ENCODE measurements at places on chromosomes 7 and 10.

- DNase-seq = no peak
These were observed 112.4 kb upstream of the JAZF1 start for GRCh38 chr7:28292834-28293526.

- no peak for DNase-seq
These were observed 1167.7 kb downstream of the XPNPEP1 start for GRCh38 chr10:108755646-108756045.

DNA sequence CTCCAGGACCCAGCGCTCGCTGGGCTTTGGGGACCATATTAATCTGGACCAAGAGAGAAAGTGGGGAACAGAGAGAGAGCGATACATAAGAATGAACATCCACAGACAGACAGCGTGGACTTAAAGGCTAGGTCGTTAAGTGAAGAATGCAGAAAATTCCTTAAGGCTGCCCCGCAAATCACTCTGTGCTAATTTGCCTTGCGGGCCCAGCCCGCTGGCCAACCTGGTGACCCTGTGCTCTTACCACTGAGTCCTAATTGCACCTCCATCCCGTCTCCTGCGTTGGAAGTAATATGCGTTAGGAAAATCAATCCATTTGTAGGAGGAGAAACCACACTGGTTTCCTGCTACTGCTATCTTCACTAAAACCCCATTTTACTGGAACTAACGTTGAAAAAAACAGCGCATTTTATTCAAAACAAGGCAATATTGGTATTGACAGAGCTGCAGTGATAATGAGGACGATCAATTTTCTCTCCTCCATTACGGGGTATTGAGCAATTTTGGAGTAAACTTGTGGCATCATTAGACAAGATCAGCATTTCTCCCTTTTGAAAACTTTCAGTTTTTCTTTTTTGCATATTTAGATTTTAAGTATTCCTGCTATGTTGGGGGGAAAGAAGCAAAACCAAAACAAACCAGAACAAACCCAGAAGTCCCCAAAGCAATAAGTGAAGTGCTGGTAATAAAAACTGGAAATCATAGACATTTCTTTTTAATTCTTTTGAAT is 85.2 kb downstream of the WDFY4 start:
- no peak for DNase-seq

- DNase-seq = no peak
These were observed 27.4 kb downstream of the AKR1C8 start for GRCh38 chr10:5157501-5157900.

- no peak for DNase-seq
These were observed 93.7 kb downstream of the FZD1 start for GRCh38 chr7:91357901-91358300.

DNA sequence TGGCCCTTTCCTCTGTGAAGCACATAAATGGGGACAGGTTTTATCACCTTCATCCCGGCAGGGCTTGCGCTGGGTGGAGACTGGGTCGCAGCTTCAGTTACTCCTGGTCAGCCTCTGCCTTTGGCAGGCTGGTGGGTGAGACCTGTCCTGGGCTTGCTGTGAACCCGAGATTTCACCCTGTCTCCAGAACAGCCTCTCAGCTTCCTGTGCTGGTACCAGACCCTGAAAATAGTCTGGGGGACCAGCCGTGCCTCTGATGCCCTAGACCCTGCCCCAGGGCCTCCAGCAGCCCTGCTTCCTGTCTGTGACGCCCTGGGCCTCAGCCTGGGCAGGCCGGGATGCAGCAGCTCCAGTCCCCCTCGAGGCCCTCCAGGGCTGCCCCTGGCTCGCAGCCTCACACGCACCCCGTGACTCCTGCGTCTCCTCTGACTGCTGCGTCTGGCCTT is 13.2 kb upstream of the PWWP2B start:
- DNase-seq = no peak

DNA sequence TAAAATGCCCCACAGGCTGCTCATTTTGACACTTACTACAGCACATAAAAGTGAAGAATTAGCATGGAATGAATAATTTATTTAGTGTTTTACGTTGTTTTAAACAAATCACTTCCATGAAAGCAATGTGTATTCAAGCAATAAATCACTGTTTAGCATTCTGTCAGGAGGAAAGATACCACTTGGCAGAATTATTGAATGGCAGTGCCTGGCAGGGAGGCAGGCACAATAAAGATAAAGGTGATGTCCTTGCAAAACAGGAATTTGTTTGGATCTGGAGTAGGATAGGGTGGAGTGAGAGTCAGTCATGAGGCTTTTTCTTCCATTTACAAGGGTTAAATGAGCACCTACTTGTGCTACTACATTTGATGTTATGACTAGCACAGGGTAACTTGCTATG is 190.8 kb downstream of the SORCS1 start:
- no peak for DNase-seq

DNA sequence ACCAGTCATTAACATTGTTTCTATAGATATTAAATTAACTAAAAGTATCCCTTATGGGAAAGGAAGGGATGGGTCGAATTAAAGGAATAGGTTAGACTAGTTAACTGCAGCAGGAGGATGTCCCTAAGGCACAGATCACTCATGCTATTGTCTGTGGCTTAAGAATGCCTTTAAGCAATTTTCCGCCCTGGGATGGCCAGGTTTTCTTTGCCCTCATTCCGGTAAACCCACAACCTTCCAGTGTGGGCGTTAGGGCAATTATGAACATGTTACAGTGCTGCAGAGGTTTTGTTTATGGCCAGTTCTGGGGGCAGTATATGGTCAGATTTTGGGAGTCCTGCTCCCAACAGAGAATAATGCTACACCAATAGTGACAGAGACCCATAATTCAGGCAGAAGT is 139.3 kb upstream of the CDK13 start:
- no peak for DNase-seq

- no peak for DNase-seq
These were observed 41.2 kb downstream of the SPAG6 start for GRCh38 chr10:22386503-22386902.

DNA sequence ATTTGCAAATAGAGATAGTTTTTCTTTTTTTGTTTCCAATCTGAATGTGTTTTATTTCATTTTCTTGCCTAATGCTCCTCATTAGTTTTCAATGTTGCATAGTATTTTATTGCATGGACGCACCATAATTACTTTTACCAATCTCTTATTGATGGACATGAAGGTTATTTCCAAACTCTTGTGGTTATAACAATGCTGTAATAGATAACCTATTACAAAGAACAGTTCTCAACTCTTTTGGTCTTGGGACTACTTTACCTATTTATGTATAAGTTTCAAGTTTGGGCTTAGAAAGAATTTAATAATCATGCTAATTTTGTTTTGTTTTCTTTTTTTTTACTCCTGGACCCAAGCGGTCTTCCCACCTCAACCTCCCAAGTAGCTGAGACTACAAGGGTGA is 7.0 kb downstream of the SHLD2 start:
- no peak for DNase-seq

DNA sequence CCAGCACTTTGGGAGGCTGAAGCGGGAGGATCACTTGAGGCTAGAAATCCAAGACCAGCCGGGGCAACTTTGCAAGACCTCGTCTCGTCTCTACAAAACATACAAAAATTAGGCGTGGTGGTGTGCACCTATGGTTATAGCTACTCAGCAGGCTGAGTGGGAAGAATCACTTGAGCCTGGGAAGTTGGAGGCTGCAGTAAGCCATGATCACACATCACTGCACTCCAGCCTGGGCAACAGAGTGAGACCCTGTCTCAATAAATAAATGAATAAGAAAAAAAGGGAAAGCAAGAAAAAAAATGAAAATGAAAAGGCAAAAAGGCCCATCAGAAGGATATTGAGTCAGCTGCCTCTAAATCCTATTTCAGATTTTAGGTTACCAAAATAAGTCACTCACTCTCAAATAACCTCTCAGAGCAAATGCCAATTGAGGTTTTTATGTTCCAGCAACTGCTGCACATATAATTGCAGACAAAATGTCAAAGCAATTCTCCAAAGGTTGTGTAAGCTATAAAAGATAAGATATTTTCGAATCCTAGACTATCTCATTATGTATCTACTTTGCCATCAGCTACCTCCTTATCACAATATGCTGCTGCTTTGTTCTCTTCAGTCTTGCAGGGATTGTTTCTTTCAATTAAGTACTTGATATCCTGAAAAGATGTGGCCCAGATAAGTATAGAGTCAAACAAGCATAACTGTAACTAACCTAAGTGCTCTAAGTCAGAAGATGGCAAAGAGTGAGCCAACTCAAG is 4.7 kb downstream of the BAZ1B start:
- DNase-seq = no peak

DNA sequence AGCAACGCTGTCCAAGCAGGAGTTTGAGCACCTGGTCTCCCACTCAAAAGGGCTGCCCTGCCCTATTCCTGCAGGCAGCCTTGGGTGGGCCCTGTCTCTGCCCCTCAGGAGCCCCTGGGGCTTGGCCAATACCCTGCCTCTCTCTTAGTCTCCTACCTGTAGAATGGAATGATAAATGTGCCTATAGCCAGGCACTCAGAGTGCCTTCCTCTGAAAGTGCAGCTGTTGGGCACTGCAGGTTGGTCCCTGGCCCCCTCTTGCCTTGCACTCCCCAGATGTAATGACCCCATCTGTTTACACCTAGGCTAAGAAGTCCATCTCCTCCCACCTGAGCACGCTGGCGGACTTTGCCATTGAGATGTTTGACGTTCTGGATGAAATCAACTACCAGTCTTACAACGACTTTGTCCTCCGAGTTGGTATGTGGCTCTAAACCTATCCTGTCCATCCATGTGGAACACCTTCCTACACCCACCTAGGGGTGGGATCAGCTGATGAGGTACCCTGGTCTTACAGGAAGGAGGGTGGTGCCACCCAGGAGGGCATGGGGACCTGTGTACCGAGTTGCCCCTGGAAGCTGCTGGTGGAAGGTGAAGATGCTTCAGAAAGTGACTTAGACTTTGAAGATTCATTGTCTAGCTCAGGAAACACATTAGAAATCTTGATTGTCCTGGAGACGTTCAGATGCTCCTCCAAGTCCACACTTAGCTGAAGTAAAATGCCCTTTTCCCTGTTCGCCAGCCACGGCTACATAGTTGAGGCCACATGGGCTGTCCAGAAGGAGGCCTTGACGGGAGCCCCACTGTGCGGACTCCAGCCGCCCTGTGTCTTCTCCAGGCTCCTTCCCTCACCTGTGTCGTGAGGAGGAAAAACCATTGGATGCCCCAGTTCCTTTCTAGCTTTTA is 134.1 kb downstream of the ADCY1 start:
- no peak for DNase-seq

DNA sequence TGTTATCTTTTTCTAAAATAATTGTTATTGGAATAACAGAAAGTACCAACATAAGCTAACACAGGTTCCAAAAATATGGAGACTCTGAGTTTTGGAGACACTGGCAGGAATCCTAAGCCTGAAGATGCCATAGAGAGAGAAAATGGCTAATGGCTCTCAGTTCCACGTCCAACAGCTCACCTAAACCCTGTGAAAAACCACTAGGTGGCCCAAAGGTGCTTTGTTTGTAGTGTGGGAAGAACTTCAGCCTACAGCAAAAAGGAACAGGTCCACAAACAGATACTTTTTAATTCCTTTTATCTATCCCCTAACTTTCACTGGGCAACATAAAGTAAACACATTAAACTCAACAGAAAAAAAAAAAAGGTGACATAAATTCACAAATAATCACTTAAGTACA is 272.3 kb downstream of the SEMA3D start:
- DNase-seq = no peak

DNA sequence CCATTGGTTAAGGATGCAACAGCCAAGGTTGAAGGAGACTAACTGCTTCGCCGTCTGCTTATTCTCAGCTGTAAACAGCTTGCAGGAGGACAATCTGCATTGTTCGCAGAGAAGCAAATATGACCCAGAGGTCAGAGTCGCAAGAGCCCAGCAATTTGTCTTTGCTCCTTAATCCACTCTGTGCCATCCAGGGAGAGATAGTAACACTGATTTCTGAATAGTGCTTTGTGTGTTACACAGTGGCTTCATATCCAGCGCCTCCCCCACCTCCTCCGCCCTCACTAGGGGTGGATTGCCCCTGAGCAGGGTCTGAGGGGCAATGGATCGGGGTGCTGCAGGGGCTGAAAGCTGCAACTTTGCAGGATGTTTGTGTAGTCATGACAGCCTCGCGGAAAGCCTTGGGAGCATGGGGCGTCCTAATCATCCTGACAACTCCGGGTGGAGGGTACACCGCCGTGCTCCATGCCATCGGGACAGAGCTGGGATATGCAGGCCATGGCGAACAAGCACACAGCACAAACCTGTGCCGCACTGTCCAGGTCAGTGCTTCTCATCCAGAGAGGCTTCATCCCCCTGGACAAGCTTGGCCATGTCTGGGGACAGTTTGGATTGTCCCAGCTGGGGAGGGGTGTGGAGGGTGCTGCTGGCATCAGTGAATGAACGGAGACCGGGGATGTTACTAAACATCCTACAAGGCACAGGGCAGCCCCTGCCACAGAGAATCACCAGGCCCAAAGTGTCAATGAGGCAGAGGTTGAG is 103.1 kb upstream of the INSIG1 start:
- DNase-seq = no peak

DNA sequence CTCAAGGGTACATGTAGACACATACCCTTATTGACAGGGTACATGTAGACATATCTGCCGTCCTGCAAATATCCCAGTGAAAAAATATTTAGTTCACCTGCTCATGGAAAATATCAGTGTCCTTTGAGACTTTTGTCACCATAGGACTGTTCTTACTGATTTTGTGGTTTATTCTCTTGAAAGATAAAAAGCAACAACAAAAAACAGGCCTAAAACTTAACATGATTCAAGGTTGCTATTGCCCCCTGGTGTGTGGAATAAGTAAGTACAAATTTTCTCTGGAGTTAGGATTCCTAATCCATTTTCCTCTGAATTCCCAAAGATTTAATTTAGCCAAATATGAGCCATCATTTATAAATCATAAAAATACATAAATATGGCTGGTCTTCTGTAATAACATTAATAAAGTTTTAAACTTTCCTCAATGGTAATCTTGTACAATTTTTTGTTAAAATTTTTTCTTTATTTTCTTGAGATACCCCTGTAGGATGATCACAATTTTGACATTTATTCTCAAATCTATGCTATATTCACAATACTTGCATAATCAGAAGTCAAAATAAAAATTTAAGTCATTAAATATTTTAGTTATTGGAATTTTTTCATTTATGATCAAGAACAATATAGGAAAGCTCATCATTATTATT is 741.4 kb upstream of the POT1 start:
- no peak for DNase-seq

DNA sequence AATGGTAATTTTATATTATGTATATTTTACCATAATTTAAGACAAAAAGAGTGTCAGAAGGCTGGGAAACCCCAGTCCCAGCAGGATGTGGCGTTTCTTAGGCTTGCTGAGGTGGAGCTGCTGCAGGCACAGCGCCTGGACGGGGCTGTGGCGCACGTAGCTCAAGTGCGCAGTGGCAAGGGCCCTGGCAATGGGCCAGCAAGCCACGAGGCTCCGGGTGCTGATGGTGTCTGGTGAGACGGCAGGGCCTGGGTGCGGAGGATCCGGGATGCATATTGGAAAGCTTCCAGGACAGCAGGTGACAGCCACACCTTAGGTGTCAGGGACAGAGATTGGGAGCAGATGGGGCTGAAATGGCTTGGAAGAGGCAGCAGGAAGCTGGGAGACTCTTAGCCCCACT is 37.2 kb downstream of the CLEC2L start:
- peak; percentile 91 for DNase-seq

- DNase-seq = no peak
These were observed 19.0 kb downstream of the RBM48 start for GRCh38 chr7:92547579-92547978.
